Muscle of leg (tissue), 16 donors: ENCODE measurements at places on chromosomes 11 and 22. TPM values are rescaled to one million over a fixed set of nuclear protein-coding genes. Genes with fewer than 3 reads are reported as not detected.

DNA sequence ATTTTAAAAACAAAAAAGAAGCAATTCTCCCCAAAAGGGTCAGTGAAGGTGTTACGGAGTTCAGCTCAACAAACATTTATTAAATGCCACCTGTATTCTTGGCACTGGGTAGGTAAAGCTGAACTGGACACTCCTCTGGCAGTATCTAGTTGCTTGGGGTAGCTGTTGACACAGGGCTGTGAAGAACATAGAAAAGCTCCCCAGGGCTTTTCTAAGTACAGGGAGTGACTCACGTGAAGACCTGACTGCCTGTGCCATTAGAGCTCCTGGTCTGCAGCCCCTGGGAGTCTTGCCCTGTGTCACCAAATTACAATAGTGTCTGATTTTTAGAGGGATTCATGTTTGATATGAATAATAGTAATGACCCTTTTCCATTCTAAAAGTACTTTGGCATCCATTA lies 43.6 kb downstream of the COA4 start:
- no peaks in the 10 kb centered on the region for H3K27me3 ChIP-seq
- H3K4me1 ChIP-seq: no peaks in the 10 kb centered on the region
- H3K4me3 ChIP-seq: no peak overlapping the region

- peak; percentile 30 for DNase-seq
- peaks cover 19% of the 10 kb centered on the region for H3K4me1 ChIP-seq
- H3K4me3 ChIP-seq: peak overlapping the region; percentile 83
- H3K36me3 ChIP-seq: peaks cover 17% of the 10 kb centered on the region
Observed at GRCh38 chr22:19430890-19431541, 517 bp downstream of the HIRA start.

Gene POTEH
- total RNA-seq: not detected

GRCh38 chr11:97351939-97352338 lies 962.1 kb downstream of the JRKL start:
- H3K36me3 ChIP-seq: no peaks in the 10 kb centered on the region
- H3K4me3 ChIP-seq: no peak overlapping the region
- DNase-seq: no peak
- H3K4me1 ChIP-seq: no peaks in the 10 kb centered on the region
- H3K27me3 ChIP-seq: no peaks in the 10 kb centered on the region
- H3K27ac ChIP-seq: no peak overlapping the region

Gene MAJIN
- total RNA-seq: not detected

DNA sequence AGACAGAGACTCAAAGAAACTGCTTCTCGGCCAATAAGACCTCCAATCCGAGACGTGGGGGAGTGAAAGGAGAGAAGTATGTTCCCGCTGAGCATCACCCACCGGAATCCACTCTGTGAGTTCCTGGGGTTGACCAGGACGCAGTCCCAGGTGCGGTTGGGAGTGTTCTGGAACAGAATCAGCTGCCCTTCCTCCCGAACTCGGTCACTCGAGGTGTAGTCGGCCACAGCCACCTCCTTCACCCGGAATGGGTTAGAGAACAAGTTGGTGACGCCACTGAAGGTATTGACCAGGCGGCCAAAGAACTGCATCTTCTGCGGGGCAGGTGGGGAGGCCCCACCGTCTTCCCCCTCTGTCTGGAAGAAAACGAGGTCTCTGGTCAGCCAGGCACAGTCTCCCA lies 12.5 kb downstream of the PLA2G6 start:
- peaks cover 26% of the 10 kb centered on the region for H3K4me1 ChIP-seq
- peaks cover 14% of the 10 kb centered on the region for H3K36me3 ChIP-seq
- H3K27me3 ChIP-seq: no peaks in the 10 kb centered on the region
- H3K4me3 ChIP-seq: no peak overlapping the region

- no peak overlapping the region for H3K4me3 ChIP-seq
- H3K27me3 ChIP-seq: no peaks in the 10 kb centered on the region
- no peak for DNase-seq
- H3K4me1 ChIP-seq: no peaks in the 10 kb centered on the region
- H3K27ac ChIP-seq: no peak overlapping the region
Observed at GRCh38 chr11:110795112-110795624, 82.9 kb upstream of the ARHGAP20 start.

DNA sequence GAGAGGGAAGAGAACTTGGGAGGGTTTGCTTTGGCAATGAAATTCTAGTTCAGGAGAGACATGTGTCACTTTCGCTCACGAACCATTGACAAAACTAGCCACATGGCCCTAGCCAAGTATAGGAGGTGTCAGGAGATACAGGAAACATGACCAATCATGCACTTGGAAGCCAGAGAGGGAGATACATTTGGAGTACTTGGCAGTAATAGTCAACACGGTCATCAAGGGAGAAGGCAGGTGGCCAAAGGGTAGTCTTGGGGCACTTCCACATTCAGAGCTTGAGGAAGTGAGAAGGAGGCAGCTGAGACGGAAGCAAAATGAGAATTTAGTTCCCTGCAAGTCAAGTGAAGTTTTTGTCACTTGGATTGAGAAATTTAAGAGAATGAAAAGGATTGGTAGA lies 26.4 kb upstream of the KIRREL3 start:
- H3K27ac ChIP-seq: no peak overlapping the region
- H3K27me3 ChIP-seq: peaks cover 2% of the 10 kb centered on the region
- no peak for DNase-seq
- no peaks in the 10 kb centered on the region for H3K4me1 ChIP-seq
- no peak overlapping the region for H3K4me3 ChIP-seq

Gene MPPED2
- total RNA-seq: 7.7 TPM

DNA sequence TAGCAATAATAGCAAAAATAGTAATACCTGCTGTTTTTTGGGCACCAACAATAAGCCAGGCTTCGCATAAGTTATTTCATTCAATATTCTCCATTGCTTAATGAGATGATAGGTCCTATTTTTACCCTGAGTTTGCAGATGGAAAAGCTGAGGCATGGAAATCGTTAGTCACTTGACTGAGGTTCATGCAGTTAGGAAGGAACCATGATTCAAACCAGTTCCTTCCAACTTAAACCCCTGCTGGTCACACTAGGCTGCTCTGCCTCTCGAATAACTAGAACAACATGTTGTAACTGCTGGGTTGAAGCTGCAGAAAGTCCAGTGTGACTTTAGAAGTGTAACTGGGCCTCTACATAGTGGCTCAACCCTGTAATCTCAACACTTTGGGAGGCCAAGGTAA lies 69.3 kb downstream of the SEZ6L start:
- H3K36me3 ChIP-seq: no peaks in the 10 kb centered on the region
- no peak for DNase-seq
- H3K27me3 ChIP-seq: peaks cover 2% of the 10 kb centered on the region
- peaks cover 19% of the 10 kb centered on the region for H3K4me1 ChIP-seq
- H3K4me3 ChIP-seq: no peak overlapping the region

Gene MAPK8IP1
- total RNA-seq: 29.3 TPM

Gene BTBD18
- not detected for total RNA-seq

Gene MIF
- total RNA-seq: 179 TPM

DNA sequence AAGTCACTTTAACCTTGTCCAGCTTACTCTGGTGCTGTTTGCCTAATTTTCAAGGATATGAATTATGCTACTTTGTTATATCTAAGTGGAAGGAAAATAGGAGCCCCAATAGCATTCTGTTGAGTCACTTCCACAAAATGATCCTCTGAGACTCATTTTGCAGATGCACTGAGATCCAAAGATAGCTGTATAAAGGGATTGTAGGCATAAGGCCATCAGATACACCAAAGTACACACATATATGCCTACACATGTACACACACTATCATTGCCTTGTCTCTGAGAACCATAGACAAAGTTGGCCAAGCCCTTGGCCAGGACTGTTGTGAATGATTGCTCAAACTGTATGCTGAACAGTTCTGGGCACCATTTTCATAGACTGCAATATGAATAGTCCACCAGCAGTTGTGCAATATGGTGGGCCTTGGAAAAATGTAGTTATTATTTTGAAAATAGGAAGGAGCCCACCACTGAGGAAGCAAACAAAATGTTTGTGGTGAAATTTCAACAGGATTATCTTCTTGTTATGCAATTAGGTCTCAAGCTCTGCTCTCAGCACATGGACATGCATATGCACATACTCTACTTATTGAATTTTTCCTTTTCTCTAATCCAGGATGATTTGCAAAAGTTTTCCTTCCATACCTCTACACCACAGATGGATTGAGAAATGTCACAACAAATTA lies 186.0 kb upstream of the CTSC start:
- H3K4me1 ChIP-seq: no peaks in the 10 kb centered on the region
- no peak for DNase-seq
- no peaks in the 10 kb centered on the region for H3K27me3 ChIP-seq
- no peak overlapping the region for H3K27ac ChIP-seq
- H3K36me3 ChIP-seq: no peaks in the 10 kb centered on the region

Gene SMTNL1
- total RNA-seq: 143 TPM

Gene GAS2L1
- total RNA-seq: 2.7 TPM

GRCh38 chr22:48511211-48511610 lies 1316.5 kb downstream of the BRD1 start:
- no peak overlapping the region for H3K4me3 ChIP-seq
- H3K27ac ChIP-seq: no peak overlapping the region
- H3K27me3 ChIP-seq: no peaks in the 10 kb centered on the region
- no peak for DNase-seq
- H3K4me1 ChIP-seq: no peaks in the 10 kb centered on the region

- peaks cover 5% of the 10 kb centered on the region for H3K4me1 ChIP-seq
- no peak for DNase-seq
- H3K27ac ChIP-seq: no peak within 1 kb of the TSS
- H3K36me3 ChIP-seq: no peaks in the 10 kb centered on the region
- no peak within 1 kb of the TSS for H3K4me3 ChIP-seq
Observed at GRCh38 chr11:67522844-67523555, at the start of gene CABP2. Gene CABP2, minus strand, starts transcription at chr11:67523446. Its CDS starts 120 bp downstream, at chr11:67523326.

GRCh38 chr11:26761361-26761809 lies 39.5 kb upstream of the SLC5A12 start:
- no peaks in the 10 kb centered on the region for H3K36me3 ChIP-seq
- no peaks in the 10 kb centered on the region for H3K27me3 ChIP-seq
- H3K27ac ChIP-seq: no peak overlapping the region
- no peaks in the 10 kb centered on the region for H3K4me1 ChIP-seq

Gene LRRC75B
- 9.8 TPM for total RNA-seq

GRCh38 chr11:18172666-18173065 lies at the start of gene MRGPRX4:
Gene MRGPRX4, plus strand, starts transcription at chr11:18172837. Its CDS starts 420 bp downstream, at chr11:18173257.
- no peak for DNase-seq
- H3K4me3 ChIP-seq: no peak within 1 kb of the TSS
- H3K4me1 ChIP-seq: no peaks in the 10 kb centered on the region
- no peak within 1 kb of the TSS for H3K27ac ChIP-seq
- H3K36me3 ChIP-seq: no peaks in the 10 kb centered on the region

- H3K27ac ChIP-seq: no peak overlapping the region
- H3K36me3 ChIP-seq: no peaks in the 10 kb centered on the region
- no peak overlapping the region for H3K4me3 ChIP-seq
- H3K4me1 ChIP-seq: peaks cover 18% of the 10 kb centered on the region
- no peak for DNase-seq
Observed at GRCh38 chr22:46135611-46136485, 14.5 kb upstream of the PPARA start.

- H3K27me3 ChIP-seq: no peaks in the 10 kb centered on the region
- peaks cover 27% of the 10 kb centered on the region for H3K36me3 ChIP-seq
- peak; percentile 58 for DNase-seq
- H3K4me3 ChIP-seq: peak overlapping the region; percentile 53
Observed at GRCh38 chr11:64234647-64235379, 429 bp downstream of the VEGFB start.

DNA sequence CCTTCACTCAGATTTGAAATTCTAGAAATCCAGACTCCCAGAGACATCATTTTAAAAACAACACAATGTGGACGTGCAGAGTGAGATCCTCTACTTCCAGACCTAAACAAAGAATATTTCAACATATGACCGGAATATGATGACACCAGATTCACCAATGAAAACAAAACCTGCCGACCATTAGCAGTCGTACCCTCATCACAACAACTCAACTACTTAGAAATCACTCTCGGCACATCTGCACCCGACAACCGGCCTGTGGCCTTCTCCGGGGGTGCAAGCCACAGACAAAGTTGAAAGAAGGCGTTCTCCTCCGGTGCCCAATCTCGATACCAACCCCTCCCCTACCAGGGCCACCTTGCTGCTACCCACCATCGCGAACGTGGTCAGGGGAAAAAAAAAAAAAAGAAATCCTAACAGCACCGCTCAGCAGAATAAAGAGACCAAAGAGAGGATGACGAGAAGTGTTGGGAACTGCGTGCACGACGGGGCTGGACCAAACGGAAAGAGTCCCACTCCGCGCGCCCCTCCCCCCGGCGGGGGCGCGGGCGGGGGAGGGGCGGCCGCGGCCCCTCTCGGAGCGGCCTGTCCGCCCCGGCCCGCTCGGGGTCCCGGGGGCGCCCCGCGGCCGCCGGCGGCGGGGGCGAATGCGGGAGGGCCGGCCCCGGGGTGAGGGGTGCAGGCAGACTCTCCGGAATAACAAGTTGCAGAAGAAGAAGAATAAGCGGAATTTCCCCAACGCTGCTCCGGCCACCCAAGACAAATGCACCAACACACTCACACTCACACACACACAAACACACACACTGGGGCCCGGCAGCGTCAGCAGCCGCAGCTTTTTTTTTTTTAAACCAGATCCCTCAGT lies 1.7 kb downstream of the PHF21A start:
- H3K4me1 ChIP-seq: peaks cover 4% of the 10 kb centered on the region
- no peaks in the 10 kb centered on the region for H3K36me3 ChIP-seq
- peak overlapping the region; percentile 97 for H3K27ac ChIP-seq
- H3K27me3 ChIP-seq: no peaks in the 10 kb centered on the region
- DNase-seq: peak; percentile 91

Gene OR56A1
- total RNA-seq: not detected

DNA sequence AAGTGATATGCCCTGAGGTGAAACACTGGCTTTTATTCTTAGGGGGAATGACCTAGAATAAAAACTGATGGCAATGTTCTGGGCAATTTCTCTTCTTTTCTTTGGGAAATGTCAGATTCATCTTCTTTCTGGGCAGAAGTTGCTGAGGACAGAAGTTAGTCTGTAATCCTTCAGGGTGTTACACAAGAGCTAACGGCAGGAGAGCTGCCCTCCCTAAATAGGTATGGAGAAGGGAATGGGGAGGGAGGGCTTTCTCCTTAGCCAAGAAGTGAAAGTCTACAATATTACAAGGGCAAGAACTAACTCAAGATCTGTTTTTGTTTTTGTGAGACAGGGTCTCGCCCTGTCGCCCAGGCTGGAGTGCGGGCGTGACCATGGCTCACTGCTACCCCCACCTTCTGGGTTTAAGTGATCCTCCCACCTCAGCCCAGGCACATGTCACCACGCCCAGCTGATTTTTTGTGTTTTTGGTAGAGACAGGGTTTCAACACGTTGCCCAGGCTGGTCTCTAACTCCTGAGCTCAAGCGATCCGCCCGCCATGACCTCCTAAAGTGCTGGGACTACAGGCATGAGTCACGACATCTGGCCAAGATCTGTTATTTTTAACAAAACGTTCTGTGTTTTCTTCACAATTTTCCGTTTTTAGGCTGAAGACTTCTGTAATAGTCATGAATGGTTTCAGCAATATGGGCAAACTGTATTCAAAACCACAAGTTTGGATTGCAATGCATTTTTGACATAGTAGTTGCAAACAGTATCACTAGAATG lies 7.2 kb downstream of the PIWIL4 start:
- H3K27ac ChIP-seq: no peak overlapping the region
- no peak overlapping the region for H3K4me3 ChIP-seq
- no peaks in the 10 kb centered on the region for H3K36me3 ChIP-seq
- DNase-seq: no peak

Gene CRYBB1
- 1.2 TPM for total RNA-seq

GRCh38 chr22:49534386-49534785 lies 293.3 kb downstream of the BRD1 start:
- no peaks in the 10 kb centered on the region for H3K36me3 ChIP-seq
- H3K4me3 ChIP-seq: no peak overlapping the region
- H3K27ac ChIP-seq: no peak overlapping the region
- peaks cover 10% of the 10 kb centered on the region for H3K27me3 ChIP-seq
- H3K4me1 ChIP-seq: peaks cover 23% of the 10 kb centered on the region
